Progenitor cell of endocrine pancreas (in vitro differentiated cells): ENCODE measurements at places on chromosomes 2 and 18.

DNA sequence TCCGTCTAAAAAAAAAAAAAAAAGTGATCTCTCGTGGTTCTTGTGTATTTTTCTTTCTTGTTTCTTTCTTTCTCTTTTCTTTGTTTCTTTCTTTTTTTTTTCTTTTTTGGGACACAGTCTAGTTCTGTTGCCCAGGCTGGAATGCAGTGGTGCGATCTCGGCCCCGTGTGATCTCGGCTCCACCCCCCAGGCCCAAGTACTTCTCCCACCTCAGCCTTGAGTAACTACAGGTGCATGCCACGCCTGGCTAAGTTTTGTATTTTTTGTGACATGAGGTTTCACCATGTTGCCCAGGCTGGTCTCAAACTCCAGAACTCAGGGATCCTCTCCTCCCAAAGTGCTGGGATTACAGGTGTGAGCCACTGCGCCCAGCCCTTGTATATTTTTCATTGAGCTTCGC, 91.4 kb downstream of the TMEM237 start:
- no peak for DNase-seq

DNA sequence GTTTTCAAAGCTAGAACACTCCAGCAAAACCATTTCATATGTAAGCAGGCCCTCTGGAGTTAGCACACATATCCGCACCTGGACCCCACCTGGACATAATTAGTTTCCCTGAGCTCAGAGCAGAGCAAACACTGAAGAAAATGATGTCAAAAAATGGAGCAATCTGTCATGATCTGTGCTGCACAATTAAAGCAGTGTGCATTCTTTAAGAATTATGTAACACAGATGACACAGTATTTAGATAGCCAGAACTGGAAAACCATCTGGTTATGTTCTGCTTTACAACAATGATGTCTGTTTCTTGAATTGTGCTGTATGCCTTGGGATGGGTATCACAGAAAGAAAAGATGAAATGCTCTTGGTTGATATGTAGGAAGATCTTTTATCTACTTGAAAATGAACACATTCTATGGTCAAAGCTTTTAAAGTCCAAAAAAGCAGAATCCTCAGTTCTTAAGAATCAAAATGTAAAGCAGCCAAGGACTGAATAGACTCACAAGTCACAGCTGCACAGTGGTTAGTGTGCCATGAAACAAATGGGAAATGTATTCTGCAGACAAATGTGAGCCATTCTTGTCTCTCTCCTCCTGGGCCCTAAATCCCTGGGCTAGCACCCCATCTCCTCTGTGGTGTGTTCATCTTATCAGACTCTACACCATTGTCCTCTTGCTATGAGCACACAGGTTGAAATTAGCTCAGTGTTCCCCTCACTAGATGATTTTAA, 36.8 kb downstream of the HRH4 start:
- DNase-seq: no peak

GRCh38 chr2:125386074-125386473, 1269.9 kb upstream of the GYPC start:
- DNase-seq: no peak

- DNase-seq: no peak
Measured at GRCh38 chr2:119179991-119180390, 21.4 kb upstream of the C1QL2 start.

DNA sequence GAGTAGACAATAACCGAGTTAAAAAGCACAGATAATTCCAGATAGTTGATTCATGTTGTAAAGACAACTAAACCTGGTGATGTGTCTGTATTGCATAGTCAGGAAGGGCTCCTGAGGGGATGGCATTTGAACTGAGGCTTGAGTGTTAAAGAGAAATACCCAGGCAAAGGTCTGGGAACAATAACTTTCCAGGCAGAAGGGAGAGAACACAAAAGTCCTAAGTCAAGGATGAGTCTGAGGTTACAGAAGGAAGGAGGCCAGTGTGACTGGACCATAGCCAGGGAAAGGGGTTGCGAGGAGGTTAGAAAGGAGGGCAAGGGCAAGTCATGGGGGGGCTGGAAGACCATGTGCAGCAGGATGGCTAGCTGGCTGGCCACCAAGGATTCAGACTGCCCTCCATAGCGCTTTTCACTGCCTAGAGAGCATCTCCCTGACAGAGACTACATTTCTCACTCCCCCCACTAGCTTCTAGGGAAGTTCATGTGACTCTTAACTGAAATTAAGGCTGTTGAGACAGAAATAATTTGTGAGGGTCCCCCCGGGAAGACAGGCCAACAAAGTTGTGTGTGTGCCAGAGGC, 135.5 kb upstream of the CREB1 start:
- DNase-seq: no peak

DNA sequence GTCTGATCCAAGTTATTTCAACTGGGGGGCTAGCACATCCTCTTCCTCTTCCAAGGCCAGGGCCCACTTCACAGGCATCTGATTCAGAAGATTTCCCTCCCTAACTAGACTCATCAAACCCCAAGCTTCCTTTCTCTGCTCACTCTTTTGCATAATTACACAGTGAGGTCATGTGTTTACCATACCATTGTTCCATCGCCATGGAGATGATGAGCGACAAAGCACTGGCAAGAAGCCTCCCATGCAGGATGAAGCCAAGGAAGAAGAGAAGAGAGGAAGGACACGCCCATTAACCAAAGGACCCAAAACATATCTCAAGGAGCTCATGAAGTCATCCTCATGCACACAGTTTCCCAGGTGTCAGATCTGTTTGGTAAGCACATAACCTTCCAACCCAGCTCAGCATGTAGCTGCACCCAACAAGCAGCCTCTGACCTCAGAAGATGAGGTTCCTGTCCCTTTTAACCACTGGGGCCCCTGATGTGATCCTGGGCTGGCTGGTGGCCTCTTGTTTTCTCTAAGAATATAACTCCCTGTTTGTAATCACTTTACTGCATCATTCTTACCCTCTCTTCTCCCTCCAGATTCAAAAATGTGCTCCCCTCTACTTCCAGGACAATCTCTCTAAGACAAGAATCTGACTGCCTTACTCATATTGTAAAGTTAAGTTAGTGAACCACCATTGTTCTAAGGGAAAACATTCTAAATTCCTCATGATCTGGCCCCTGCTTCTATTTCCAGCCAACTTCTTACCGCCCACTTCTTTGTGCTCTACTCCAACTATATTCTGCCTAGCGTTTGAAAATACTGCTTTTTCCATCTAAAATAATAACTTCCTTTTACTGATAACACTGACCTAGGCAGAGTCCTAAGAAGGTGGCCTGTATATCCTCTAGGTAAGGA, 190.1 kb downstream of the TTC32 start:
- no peak for DNase-seq

DNA sequence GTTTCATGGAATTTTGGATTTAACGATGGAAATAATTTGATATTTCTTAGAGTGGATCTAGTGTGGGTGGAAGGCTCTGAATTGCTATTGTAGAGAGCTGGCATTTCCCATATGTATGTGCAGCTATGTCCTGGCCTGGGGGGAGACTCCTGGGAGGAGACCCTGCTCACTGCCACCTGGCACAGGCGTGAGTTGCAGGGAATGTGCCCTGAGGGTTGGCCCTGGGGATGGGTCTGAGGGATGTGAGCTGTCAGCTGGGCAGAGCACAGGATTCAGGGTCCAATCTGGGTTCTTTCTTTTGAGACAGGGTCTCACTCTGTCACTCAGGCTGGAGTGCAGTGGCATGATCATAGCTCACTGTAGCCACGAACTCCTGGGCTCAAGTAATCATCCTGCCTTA, 120.2 kb downstream of the CLIP4 start:
- DNase-seq: no peak

DNA sequence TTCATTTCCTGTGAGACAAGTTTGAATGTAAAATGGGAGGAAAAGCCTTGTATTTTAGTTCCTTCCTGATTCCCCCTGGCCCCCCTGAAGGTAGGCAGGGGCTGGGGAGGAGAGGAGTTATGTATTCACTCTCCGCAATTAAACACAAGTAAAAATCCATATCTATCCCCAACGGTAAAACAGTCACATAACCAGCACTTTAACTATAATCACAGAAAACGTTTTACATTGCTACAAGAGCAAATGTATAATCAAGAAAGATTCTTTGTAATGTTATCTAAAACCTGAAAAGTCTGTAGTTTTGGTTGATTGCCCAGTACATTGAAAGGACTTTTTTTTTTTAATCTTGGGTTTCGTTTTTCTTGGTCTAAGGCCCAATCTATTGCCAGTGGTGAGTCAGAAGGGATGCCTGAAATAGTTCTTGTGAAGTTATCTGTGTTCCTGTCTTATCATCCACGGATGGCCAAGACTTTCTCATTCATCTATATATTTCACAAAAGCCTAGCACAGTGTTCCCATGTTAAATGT, 34.5 kb upstream of the CCNYL1 start:
- DNase-seq: no peak

DNA sequence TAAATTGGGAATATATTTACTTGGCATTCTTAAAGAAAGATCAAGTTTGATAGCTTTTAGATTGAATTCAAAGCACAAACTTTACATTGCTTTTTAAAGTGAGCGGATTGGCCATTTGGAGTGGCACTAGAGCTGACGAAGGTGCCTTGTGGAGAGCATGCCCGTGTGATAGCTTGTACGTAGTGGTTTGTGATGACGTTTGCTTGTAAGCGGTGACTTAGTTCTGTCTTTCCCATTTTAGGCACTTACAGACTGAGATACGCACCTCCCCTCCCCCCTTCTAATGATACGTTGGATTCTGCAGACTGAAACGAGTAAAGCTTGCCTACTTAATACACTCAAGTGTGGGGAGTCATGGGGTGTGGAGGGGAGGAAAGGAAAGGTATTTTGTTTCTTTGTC, 53.4 kb downstream of the ZCCHC2 start:
- no peak for DNase-seq

- no peak for DNase-seq
Measured at GRCh38 chr2:929925-930324, 20.7 kb upstream of the SNTG2 start.

- DNase-seq: no peak
Measured at GRCh38 chr18:56568986-56569385, 69.4 kb downstream of the TXNL1 start.

- DNase-seq: no peak
Measured at GRCh38 chr2:31107591-31108300, 30.5 kb downstream of the GALNT14 start.

DNA sequence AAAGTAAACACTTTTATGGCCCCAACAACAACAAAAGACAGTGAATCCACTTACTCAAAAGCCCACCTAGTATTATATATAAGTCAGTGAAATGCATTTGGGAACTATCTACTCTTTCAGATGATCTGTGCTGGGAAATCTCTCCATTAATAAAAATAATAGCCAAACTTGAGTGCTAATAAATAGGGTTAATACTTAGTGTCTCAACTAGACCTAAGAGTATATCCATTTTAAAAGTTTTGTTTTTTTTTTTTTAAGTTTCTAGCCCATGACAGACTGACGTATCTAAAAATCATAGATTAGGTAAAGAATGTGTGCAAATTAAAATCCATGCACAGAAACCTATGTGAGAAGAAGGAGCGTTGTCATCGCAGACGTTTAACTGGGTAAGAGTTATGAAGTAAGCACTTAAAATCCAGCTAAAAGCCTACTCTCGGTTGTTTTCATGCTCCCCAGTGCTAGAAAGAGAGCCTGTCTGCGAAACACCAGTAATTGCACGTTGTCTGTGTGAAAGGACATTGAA, 83.4 kb upstream of the PELI1 start:
- DNase-seq: no peak

DNA sequence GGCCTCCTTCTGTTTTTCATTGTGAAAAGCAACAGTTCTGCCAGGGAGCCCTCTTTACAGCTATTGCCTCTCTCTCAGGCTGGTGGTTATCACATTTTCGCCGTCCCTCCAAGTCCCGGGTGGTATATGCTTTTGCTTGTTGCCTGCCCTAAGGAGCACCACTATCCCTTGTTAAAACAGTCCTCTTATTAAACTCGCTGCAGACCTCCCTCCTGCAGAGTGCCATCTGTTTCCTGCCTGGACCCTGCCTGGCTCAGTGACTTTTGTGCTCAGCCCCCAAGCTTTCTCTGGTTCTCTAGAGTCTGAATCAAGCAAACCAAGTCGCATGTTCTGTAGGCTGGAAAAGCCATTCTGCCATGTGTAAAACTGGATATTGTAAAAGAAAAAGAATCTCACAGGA, 72.1 kb upstream of the FHL2 start:
- DNase-seq: no peak

DNA sequence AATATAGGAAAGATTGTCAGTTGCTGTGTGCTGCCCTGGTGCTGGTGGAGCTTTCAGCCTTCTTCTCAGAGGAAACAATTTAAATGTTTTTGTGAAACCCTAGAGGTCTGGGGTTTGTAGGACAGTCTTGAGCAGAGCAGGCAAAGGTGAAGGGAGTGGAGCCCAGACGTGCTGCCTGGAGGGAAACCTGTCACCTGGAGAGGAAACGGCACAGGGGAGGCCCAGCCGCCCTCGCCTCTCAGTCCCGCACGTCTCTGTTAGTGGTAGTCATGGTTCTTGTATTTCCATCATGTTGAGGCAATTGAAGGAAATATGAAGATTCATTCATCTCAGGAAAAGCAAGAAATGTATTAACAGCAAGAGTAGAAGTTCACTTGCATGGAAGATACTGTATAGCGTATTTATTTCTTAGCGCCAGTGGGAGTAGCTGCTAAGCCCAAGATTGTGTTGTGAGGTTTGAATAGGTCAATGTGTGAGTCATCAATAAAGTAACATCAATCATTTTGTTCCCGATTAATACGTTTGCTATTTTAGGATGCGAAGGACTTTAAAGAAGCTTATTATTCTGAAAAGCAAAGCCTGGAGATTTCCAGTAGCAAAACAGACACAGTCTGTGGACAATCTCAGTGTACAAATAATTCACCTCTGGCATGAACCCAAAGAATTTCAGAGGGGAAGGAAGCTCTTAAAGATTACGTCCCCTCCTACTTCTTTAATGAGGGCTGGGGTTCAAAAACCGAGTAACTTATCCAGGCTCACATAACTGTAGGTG, 70.4 kb downstream of the LRRFIP1 start:
- no peak for DNase-seq

- no peak for DNase-seq
Measured at GRCh38 chr2:121287146-121287798, 2.3 kb upstream of the TFCP2L1 start.

GRCh38 chr18:34661464-34662087, 48.5 kb upstream of the DTNA start:
- no peak for DNase-seq

DNA sequence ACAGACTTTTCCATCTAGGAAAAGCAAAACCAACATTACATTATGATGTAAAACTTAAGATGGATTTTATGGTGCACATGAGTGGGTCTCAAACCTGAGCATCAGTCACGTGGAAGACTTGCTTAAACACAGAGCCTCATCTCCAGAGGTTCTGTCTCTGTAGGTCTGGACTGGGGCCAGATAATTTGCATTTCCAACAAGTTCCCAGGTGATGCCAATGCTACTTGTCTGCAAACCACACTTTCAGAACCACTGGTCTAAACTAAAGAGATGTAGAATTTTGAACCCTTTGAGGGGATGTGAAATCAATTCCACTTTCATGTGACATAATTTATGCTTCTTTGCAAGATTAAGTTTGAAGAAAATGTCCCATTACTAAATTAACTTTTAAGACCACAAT, 522.8 kb downstream of the MBD2 start:
- DNase-seq: no peak
